Stimulated activated CD8-positive, alpha-beta memory T cell treated with anti-CD3 and anti-CD28 coated beads, Interleukin-4, amount 100 ng/mL, for 4 hours (primary cell): ENCODE measurements at places on chromosomes 16 and 17.

DNA sequence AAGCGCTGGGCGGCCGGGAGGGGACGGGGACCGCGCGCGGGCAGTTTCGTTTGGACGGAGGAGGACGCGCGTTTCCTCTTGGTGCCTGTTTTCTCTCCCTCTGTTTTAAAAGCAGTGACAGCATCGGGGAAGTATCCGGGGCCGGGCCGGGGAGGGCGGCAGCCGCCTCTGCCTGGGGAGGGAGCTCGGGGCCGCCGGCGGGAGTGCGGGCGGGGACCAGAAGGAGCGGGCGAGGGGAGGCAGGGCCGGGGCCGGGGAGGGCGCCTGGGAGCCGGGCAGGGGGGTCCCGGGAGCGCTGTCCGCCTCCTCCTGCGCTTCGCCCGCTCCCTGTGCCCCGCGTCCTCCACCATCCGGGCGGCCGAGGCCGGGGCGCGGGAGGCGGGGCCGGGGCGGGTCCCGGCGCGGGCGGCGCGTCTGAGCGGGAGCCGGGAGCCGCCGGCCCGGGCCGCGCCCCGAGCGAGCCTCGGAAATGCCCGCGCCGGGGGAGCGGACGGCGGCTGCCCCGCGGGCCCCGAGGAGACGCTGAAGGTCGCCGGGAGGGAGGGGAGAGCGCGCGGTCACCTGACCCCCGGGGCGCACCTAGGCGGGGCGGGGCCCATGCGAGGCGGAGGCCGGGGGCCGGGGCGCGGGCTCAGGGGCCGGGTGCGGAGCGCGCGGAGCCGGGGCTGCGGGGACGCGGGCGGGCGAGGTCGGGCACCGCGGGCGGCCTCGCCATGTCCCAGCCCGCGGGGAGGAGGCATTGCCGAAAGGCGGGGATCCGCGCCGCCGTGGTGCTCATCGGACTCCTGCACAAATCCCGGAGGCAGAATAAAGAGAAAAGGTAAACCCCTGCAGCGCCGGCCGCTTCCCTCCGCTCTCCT, 57.3 kb downstream of the RAP1GAP2 start:
- no peak for DNase-seq

DNA sequence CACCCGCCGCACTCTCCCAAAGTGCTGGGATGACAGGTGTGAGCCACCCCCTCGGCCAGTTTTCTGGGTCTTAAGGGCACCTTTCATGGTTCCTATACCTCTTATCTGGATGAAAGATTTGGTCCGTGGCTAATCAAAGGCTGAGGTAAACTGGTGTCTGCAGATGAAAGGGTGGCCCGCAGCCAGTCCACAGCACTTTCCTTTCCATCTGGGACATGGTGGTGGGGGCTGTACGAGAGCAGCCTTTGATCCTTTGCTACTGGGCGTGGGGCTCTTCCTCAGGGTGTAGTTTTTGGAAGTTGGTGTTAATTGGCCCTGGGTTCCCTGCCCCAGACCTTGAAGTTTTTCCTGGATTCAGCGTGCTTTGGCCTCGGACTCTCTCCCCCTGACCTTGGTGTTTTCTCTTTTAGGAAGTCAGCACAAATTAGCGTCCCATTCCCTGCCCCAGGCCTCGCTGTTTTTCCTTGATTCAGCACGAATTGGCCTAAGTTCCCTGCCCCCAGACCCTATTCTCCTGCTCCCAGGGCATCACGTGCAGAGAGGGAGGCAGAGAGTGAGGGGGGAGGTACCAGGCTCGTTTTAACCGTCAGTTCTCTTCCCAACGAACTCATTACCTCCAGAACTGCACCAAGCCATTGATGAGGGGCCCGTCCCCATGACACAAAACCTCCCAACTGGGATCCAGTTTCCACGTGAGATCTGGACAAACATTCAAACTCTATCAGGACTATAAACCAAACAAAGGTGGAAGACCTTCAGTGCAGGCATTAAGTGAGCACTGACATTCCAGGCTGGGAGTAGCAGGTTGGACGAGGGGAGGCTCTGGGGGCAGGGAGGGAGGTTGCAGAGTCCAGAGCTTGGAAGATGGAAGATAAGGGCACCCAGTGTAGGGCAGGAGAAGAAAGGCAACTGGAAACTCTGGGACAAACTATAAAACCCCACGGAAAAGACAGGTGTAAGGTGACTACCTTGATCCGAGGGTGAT, 11.6 kb downstream of the DPEP1 start:
- no peak for DNase-seq

- no peak for DNase-seq
These were observed 40.3 kb downstream of the CYB561 start for GRCh38 chr17:63405741-63406261.

DNA sequence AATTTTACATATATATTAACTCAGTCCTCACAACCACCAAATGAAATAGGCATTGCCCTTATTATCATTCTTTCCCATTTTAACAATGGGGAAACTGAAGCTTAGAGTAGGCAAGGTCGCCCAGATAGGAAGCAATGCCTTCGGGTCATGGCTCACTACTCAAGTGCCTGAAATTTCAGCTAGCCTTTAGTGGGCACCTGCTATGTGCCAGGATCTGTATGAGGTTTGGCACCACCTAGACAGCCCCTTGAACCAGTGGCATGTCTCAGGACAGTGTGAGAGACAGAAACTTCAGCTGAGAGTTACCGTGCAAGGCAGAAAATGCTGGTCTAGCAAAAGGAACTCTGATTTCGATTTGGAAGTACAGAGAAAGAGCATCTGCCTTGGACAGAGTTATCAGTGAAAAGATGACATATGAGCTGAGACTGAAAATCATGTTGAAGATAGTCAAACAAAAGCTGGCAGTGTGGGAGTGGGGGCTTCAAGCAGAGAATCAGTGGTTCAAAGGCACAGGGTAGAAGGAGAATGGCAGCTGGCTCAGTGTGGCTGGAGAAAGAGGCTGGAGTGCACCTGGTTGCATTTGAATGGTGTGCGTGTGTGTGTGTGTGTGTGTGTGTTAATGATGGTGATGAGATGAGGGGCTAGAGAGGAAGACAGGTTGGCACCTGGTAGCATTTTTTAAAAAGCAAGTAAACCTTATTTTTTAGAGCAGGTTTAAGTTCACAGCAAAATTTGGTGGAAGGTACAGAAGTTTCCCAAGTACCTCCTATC, 29.1 kb downstream of the CDH13 start:
- no peak for DNase-seq

GRCh38 chr17:13395346-13395745, 206.4 kb downstream of the HS3ST3A1 start:
- DNase-seq, result no peak

- no peak for DNase-seq
These were observed 4.6 kb upstream of the TEDC2 start for GRCh38 chr16:2455081-2455845.

GRCh38 chr17:37465069-37465616, 24.5 kb upstream of the DUSP14 start:
- DNase-seq, result no peak

- DNase-seq, result no peak
These were observed 119.7 kb downstream of the RAB11FIP4 start for GRCh38 chr17:31511195-31511578.

DNA sequence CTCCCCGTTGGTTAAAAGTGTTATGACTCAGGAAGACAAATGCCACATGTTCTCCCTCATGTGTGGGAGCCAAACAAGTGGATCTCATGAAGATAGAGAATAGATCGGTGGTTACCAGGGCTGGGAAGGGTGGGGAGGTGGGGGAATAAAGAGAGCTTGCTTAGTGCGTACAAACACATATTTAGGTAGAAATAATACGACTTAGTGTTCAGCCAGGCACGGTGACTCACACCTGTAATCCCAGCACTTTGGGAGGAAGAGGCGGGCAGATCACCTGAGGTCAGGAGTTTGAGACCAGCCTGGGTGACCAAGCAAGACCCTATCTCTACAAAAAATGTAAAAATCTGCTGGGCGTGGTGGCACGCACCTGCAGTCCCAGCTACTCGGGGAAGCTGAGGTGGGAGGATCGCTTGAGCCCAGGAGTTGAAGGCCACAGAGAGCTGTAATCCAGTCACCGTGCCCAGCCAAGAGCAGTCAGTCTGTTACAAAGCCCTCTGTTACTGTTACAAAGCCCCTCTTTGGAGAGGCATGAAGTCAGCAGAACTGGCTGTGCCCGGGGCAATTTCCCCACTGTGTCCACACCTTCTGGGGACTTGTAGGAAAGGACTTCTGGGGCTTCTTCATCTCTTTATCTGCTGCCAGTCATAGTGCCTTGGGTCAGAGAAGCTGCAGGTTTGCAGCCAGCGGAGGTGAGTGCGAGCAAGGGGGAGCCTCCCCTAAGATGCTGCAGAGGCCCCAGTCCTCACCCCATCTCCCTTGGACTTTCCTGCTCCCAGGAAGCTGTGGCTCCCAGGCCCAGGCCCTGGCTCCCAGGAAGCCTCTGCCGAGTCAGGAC, 4.3 kb upstream of the ALDH3A1 start:
- DNase-seq, result no peak

- no peak for DNase-seq
These were observed 1.1 kb upstream of the CHRNB1 start for GRCh38 chr17:7443499-7444485.

GRCh38 chr17:58341861-58342475, 10.0 kb downstream of the SUPT4H1 start:
- no peak for DNase-seq

GRCh38 chr16:456891-457483, 31.5 kb downstream of the RAB11FIP3 start:
- no peak for DNase-seq

DNA sequence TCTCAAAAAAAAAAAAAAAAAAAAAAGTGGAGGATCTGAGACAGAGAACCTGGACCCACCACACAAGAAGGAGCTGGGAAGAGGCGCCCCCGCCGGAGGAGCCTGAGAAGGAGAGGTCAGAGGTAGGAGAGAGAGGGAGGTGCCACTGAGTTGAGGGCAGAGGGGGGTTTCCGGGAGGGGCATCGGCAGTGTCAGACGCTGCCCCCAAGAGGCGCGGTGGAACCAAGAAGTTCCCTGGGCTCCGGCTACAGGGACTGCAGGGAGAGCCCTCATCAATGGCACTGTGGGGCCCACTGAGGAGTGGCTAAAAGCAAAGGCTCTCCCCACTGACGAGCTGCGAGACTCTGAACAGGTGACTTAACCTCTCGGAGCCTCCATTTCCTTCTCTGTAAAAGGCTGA, 4.2 kb downstream of the CCDC42 start:
- peak; percentile 32 for DNase-seq

DNA sequence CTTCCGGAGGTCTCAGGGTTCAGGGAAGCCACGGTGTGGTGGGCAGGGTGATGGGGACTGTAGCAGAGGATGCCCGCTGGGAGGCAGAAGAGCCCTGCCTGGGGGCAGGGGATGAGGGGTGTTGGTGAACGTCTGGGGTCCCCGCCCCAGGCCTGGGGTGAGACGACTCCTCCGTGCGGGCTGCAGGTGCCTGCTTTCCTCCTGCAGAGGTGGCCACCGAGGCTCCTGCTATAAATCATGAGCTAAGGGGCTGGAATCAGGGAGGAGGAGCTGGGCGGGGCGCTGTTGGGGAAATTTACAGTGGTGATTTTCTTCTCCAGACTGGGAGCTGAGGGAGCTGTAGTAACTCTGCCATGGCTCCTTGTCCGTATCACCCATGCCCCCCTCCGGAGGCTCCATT, 167.0 kb downstream of the MRM1 start:
- no peak for DNase-seq

GRCh38 chr17:42246515-42246914, 29.7 kb downstream of the STAT5B start:
- DNase-seq, result no peak

DNA sequence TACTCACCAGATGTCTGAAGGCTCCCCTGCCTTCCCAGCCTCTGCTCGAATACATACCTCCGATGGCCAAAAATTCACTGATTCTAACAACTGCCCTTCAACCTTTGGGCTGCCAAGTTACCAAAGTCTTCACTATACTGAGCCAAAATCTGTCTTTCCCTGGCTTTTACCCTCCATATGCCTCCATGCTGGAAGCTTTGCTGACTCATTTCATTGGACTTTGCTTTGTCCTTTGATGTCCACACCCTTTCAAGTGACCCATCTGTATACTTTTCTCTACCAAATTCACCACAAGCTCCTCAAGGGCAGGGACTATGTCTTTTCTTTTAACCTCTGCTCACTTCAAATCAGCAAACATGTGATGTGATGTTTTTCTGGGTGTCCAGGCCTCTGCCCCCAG, 21.0 kb upstream of the MTMR4 start:
- DNase-seq, result no peak

- no peak for DNase-seq
These were observed 138.3 kb downstream of the FOXL1 start for GRCh38 chr16:86716649-86717048.

GRCh38 chr17:82231562-82232321, 2.9 kb downstream of the SLC16A3 start:
- DNase-seq, result no peak

GRCh38 chr16:17303101-17303500, 167.7 kb downstream of the XYLT1 start:
- no peak for DNase-seq

DNA sequence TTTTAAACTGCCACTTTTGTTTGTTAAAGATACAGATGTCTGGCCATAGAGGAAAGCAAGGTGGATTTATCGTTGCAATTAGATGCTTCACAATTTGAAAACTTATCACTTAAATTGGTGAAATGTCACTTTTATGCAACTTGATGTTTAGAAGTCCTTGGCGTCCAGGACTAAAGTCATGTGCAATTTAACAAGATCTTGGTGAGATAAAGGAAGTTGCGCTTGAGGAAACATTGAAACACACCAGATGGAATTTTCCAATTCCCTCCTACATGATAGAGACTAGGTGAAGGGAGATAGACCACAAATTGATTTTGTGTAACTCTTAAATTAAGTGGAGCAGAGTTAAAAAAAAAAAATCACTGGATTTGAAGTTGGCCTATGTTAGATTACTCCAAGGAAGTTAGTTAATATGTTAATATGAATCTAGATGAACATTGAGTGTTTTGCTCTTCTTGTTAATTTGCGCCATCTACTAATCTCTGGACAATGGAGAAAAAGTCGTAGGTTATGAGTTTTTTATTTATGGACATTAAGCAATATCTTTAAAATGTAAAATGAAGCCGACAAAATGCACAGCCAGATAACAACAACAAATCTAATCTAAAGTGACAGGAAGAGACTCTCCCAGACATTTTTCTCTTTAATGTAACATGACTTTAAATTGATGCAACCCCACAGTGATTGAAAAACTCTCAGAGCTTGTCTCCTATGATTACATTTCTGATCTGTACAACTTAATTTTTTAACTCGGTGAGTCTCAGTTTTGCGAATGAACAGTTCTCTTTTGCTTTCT, 119.6 kb downstream of the WWOX start:
- no peak for DNase-seq

- no peak for DNase-seq
These were observed 183.7 kb downstream of the FOXL1 start for GRCh38 chr16:86762095-86762494.

GRCh38 chr16:78640886-78641285, 541.4 kb downstream of the WWOX start:
- no peak for DNase-seq

GRCh38 chr17:21823643-21824042, 131.3 kb downstream of the KCNJ18 start:
- DNase-seq, result no peak

- DNase-seq, result no peak
These were observed 325.9 kb downstream of the SEC14L1 start for GRCh38 chr17:77466596-77467223.

DNA sequence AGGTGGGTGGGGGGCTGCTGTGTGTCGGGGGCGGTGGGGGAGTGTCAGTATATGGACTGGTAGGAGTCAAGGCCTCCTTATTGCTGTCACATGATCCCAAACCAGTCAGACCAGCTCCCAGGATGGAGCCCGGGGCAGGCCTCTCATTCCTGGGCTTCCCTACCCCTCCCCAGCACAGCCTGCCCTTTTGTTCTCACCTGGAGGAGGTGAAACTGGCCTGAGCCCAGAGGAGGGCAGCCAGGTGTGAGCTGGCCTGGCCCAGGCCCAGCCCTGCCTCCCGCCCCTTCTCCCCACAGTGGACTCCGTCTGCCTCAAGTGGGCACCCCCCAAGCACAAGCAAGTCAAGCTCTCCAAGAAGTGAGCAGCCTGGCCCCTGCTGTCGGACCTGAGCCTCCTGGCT, 4.6 kb downstream of the PRSS8 start:
- DNase-seq, result no peak
